Stimulated activated CD8-positive, alpha-beta memory T cell treated with anti-CD3 and anti-CD28 coated beads, Interleukin-7, amount 100 ng/mL, for 1 hour (primary cell): ENCODE measurements at places on chromosomes 16 and 17.

DNA sequence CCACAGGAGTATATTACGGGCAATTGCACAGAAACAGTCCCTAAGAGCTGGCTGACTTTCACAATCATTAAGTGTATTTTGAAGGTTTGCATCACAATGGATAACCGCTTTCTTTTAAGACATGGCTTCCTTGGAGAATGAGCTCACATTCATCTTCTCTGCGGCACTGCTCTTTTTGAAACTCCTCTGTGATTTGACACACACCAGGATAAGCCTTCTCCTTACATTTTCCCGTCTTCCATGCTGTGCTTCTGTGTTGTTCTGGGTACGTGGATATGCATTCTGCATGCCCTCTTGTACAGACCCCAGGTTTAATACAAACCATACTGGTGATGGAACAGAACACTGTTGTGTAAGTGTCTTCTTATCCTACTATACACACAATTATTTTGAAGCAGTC, 89.5 kb upstream of the METRNL start:
- no peak for DNase-seq

GRCh38 chr16:1414532-1415260, at the start of gene UNKL:
Gene UNKL, minus strand, starts transcription at chr16:1414704. Its CDS starts 13 bp downstream, at chr16:1414691.
- peak; percentile 72 for DNase-seq

GRCh38 chr17:19410091-19410490, 941 bp upstream of the RNF112 start:
- DNase-seq, result no peak

DNA sequence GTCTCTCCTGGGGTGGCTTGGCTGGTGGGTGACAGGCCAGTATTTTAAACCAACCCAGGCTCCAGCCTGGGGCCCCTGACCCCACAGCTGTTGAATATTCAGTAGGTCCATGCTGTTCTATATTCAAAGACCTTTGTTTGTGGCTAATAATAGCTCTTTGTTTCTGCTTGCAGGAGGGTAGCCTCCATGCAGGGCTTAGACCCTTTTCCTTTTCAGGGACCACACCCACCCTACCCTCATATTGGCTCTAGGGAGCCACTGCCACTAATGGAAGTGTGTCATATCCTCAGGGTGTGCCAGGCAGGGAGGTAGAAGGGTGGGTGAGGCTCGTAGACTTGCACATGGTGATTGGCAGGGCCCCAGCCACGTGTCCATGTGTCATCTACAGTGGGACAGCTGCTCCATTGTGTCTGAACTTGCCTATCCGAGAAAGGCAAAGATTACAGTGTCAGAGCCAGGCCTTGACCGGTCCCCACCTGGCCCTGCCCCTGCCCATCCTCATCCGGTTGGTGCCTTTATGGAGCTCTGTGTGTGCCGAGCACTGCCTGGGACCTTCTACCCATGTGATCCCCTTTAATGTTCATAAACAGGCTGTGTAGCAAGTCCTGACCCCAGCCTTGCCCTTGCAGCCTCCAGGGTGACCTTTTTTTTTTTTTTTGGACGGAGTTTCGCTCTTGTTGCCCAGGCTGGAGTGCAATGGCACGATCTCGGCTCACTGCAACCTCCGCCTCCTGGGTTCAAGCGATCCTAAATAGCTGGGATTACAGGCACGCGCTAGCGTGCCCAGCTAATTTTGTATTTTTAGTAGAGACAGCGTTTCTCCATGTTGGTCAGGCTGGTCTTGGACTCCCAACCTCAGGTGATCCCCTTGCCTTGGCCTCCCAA, 22.1 kb downstream of the TMC7 start:
- no peak for DNase-seq

GRCh38 chr16:69917739-69918138, 33.4 kb upstream of the CLEC18A start:
- DNase-seq, result no peak

- DNase-seq, result peak; percentile 57
Observed at GRCh38 chr17:8954339-8954738, 11.2 kb downstream of the PIK3R5 start.

- no peak for DNase-seq
Observed at GRCh38 chr16:23500212-23500861, 10.0 kb downstream of the GGA2 start.

GRCh38 chr16:12095275-12096156, 119.0 kb downstream of the SNX29 start:
- peak; percentile 18 for DNase-seq

- DNase-seq, result no peak
Observed at GRCh38 chr17:49881054-49881402, 33.2 kb upstream of the TAC4 start.

DNA sequence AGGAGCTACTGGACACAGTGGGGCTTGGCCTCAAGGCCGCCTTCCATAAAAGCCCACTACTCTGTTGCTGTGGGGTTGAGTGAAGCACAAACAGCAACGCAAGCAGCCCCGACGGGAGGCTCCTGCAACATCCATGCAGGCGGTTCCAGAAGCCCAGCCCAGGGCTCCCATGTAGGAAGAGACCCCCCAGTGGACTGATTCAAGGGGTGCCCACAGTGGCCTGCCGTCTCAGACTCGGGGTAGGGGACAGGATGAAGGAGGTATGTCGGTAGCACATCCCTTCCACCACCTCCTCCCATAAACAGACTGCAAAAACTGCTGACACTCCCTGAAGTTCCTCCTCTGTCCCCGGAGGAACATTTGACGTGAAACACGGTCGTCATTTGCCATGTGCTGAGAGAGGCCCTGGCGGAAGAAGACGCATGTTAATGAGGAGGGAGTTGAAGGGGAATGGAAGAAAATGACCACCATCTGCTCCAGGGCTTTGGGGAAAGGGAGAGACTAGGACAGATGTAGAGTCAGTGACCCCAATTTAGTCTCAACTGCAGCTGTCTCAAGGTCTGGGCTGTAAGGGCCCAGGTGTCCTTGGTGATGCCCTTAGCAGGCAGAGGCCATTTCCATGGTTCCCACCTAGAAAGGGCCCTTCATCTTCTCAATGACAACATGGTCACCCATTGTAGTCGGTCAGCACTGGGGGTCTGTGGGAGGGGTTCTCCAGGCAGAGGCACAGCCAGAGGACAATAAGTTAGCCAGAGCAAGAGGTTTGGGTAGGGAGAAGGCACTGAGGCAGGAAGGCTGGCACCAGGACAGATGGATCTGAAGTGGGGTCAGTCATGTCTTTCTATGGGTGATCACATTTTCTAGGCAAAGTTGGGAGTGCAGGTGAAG, 200.6 kb downstream of the CPPED1 start:
- DNase-seq, result no peak
